ENCODE measurements at places on chromosomes 16 and 17.

- no peak for DNase-seq
Measured at GRCh38 chr17:46770818-46771560, 47.5 kb downstream of the WNT3 start.

DNA sequence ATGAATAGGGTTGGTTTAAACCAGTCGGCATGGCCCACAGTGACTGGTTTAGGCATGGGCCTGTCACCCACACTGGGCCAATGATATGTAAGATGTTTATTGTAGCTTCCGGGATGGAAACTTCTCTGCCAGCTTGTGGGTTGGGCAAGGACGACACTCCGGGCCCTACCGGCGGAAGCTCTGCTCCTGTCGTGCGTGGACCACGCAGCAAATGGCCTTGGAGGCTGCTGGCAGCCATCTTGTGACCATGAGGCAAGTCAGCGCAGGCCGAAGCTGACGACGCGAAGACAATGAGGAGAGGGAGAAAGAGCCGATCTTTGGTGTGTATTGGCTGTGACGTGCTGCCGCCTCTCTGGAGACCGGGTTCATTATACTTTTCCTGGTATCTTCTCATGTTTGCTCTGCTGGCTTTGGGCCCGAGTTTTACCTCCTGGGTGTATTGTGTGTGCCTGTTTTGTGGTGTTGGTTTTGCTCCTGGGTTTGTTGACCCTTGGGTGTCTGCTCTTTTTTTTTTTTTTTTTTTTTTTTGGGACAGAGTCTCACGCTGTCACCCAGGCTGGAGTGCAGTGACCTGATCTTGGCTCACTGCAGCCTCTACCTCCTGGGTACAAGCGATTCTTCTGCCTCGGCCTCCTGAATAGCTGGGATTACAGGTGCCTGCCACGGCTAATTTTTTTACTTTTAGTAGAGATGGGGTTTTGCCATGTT is 15.4 kb downstream of the SLC25A10 start:
- no peak for DNase-seq

- no peak for DNase-seq
Measured at GRCh38 chr16:87207509-87207908, 109.7 kb downstream of the C16orf95 start.

DNA sequence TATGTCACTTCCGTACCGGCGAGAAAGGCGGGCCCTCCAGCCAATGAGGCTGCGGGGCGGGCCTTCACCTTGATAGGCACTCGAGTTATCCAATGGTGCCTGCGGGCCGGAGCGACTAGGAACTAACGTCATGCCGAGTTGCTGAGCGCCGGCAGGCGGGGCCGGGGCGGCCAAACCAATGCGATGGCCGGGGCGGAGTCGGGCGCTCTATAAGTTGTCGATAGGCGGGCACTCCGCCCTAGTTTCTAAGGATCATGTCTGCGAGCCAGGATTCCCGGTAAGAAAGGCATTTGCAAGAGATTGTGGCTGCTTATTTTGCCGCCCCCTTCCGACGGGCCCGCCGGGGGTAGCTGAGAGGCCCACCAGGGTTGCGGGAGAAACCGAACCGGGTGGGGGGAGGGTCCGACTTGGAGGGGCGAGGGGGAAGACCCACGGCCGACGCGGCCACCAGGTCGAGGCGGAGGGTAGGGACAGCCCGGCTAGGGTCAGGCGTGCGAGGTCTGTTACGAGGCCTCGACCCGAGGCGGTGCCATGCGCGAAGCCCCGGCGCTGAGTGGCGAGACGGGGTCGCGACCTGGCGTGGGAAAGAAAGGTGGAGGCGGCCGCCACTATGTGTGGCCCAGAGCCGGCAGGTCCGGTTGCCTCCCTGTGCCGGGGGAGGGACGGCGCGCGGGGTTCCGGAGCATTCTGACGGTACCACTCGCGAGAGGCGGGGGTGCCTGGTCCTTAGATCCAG is 6.7 kb upstream of the CD68 start:
- DNase-seq, result peak; percentile 70

DNA sequence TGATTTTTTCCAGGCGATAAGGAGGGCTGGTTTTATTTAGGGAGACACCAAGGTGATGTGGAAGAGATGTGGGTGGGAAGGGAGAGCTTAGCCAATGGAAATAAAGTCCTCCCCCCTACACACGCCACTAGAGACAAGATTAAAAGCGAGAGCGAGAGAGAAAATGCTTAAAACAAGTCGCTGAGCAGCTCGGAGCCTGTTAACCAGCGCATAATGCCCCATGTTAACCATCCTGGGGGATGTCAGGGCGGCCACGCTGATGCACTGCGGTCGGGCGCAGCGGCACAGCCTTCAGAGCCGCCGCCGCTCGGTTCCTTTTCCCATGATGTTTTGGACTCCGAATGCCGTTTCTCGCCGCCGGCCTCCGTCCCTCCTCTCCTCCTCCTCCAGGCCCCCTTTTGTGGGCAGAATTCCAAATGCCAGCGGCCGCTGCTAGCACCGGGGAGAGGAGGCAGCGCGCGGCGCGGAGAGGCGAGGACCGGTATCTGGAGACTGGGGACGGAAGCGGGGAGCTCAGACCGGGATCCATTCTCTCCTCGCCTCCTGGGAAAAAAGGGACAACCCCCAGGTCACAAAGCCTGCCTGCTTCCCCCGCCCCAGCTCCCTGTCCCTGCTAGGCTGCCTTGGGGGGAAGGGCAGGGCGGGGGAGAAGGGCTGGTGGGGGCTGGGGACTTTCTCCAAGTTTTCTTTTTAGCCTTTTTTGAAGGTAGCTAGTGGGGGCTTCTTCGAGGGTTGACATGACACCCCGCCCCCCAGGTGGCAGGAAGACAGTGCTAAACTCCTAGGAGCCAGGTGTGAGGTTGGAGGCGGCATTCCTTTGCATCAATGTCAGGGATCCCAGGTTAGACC is 98.1 kb upstream of the CCL2 start:
- no peak for DNase-seq

- DNase-seq, result no peak
Measured at GRCh38 chr17:43070872-43071271, 45.8 kb downstream of the RND2 start.

DNA sequence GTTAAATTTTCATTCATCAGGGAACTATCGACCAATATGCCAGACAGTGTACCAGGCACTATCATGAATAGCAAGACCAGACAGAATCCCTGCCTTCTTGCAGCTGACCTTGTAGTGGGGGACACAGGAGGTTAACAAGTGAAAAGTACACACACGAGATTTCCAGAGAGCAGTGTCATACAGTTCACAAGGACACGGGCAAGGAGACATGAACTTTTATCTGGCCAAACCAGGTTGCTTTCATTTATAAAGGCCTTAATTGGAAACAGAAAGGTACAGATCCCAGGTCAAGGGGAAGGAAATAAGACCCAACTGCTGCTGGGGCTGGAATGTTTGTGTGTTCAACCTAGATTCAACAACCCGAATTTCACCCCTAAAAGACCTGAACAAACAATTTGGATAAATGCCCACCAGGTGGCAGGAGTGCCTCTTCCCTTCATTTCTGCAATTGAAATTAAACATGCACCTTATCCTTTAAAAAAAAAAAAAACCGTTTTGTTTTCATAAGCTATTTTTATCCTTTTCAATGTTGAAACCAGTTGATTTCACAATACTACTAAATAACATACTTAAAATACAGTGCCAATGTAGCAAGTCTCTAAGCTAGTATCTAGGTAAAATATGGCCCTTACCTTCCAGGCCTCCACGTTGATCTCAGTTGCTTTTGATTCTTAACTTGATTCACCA is 65.9 kb downstream of the EMP2 start:
- no peak for DNase-seq

GRCh38 chr17:83116783-83117555 is 37.6 kb downstream of the METRNL start:
- no peak for DNase-seq

DNA sequence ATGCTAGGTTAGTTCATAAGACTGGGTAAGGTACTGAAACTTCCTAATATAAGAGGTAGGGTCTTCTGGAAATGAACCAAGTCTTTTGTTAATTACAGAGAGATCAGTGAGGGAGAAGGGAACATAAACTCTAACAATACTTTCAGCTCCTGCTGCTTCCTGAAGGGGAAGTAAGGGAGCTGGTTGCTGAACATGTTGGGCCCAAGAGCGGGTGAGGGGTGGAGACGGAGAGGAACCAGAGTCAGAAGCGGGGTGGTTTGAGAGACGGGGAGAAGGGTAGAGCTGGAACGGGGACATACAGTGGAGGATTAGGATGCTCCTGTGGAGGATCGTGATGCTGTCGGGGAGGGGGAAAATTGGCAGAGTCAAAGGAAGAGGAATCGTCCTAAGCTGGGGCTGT is 11.5 kb upstream of the ZNF747 start:
- no peak for DNase-seq

DNA sequence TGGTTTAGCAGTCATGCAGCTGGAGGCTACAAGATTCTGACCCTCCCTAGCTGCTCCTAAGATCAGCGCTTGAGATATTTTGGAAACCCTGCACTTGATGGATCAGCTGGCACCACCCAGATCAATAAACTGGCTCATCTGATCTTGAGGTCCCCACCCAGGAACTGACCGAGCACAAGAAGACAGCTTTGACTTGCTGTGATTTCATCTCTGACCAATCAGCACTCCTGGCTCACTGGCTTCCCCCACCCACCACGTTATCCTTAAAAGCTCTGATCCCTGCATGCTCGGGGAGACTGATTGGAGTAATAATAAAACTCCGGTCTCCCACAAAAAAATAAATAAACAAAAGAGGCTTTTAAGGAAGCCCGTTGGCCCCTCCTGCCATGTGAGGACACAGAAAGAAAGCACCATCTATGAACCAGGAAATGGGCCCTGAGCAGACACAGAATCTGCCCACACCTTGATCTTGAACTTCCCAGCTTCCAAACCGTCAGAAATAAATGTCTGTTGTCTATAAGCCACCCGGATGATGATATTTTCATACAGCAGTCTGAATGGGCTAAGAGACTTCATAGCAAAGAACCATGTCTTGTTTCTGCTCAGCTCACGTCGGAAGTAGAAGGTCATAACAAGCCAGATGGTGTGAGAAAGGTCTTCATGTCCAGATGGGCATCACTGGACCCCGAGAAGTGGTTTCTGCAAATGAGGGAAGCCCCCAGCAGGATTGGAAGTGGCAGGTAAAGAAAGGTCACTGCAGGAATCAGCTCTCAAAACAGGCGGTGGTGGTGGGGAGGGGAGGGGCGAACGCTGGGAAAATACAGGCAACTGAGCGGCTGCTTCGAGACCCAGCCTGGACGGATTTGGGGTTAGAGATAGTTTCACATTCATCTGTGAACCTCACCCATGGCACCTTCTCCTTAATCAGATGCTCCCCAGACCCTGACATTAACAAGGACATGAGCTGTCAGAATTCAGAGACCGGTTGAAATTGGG is 19.8 kb upstream of the RPH3AL start:
- no peak for DNase-seq

DNA sequence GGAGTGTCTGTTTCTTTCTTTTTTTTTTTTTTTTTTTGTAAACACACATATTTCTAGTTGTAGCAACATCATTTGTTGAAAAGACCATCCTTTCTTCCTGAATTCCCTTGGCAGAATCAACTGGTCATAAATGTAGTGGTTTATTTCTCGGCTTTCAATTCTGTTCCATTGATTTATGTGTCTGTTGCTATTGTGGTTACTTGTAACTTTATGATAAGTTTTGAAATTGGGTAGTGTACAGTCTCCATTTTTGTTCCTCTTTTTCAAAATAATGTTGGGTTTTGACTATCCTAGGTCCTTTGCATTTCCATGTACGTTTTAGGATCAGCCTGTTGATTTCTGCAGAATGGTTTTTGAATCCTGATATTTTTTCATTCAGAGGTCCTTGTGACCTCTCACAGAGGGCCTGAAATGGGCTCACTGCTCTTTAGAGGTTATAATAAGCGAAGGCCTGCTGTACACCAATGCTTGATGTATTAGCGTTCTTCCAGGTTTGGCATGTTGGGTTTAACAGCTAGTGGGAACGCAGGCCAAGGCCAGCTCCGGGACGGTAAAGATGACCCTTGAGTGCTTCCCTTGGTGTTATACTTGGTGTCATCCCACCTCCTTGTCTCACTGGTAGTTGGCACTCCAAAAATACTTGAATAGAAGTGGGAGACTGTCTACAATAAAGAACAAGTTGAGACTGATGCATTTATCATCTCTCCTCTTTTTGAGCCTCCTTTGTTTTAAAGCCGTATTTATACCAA is 43.8 kb downstream of the ZNRF1 start:
- no peak for DNase-seq
